ENCODE measurements at places on chromosomes 13 and 19.
A peak's percentile ranks its signal among the peaks of the same experiment; 100 is the strongest.

- DNase-seq, result no peak
Observed at GRCh38 chr13:21361123-21361522, 98.0 kb downstream of the ZDHHC20 start.

GRCh38 chr19:41327576-41328156 is 17.7 kb downstream of the CCDC97 start:
- DNase-seq, result peak; percentile 71

- no peak for DNase-seq
Observed at GRCh38 chr13:105719859-105720258, 815.6 kb downstream of the EFNB2 start.

DNA sequence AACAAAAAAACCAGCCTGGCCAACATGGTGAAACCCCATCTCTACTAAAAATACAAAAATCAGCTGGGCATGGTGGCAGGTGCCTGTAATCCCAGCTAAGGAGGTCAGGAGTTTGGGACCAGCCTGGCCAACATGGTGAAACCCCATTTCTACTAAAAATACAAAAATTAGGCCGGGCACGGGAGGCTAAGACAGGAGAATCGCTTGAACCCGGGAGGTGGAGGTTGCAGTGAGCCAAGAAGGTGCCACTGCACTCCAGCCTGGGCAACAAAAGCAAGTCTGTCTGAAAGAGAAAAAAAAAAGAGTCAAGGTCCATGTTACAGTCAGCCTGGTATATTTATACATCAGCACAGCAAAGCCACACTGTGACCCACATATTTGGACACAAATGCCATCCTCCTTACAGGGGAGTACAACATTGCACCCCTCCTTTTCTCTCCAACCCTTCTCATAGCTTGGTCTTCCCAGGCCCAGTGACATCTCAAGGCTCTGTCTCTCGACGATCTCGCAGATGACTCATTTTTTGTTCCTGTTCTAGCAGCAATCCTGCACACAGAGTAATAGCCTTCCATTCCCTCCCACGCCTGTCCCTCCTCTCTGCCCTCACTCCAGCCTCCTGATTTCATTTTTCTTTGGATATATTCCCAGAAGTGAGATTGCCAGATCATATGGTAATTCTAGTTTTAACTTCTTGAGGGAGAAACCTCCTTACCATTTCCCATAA is 21.0 kb upstream of the DPP9 start:
- DNase-seq, result no peak

- DNase-seq, result no peak
Observed at GRCh38 chr19:5397804-5398692, 57.2 kb upstream of the ZNRF4 start.

- no peak for DNase-seq
Observed at GRCh38 chr13:31111136-31111535, 50.6 kb downstream of the HSPH1 start.

DNA sequence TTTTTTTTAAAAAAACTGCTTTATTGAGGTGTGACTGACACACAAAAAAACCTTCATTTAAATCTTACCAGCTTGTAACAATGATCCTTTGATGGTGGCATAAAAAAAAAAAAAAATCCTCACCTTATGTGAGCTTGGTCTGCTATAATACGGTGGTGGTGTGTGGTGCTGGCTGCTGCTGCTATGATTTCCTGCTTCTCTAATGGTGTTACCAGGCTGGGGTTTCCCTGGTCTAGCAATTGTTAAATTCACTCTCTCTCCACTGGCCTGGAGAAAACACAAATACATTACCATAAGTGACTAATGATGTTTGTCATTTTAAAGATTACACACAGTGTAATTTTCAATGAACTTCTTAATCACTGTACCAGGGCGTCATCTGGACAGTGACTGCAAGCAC is 60.6 kb downstream of the LNX2 start:
- no peak for DNase-seq

- no peak for DNase-seq
Observed at GRCh38 chr13:39811051-39811450, 155.6 kb downstream of the COG6 start.

DNA sequence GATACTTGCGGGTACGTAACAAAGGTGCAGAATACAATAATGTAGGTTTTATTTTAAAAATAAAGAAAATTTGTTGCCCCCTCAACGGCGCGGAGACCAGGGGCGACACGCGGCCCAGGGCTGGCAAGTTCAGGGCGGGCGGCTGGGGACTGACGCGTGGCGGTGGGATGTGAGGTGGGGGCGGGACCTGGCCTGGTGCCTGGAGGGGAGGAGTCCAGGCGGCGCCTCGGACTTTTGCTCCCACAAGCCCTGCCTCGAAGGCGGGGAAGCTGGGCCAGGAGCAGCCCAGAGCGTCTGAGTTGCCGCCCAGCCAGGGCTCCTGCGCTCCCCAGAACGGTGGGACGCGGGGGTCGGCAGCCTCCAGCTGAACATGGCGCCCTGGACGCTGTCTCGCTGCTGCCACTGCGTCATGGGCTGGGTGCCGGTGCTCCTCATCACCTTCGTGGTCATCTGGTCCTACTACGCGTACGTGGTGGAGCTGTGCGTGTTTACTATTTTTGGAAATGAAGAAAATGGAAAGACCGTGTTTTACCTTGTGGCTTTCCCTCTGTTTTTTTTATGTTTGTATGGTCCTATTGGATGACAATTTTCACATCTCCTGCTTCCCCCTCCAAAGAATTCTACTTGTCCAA is 1122.8 kb upstream of the ATXN8OS start:
- no peak for DNase-seq

DNA sequence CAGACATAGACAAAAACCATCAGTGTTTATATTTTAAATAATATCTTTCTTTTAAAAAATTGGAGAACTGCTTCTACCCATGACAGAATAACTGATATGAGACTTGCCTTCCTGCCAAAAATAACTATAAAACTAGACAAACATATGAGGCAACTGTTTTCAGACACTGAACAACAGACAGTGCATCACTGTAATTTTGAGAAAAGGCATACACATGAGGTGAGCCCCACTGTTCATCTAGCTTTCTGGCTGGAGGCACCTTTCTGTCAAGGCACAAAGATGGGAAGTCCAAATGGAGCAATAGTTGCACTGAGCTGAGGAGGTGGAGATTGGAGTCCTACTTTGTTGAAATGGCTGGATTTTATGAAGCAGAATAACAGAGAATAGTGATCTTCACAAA is 71.9 kb upstream of the ZNF507 start:
- DNase-seq, result no peak

DNA sequence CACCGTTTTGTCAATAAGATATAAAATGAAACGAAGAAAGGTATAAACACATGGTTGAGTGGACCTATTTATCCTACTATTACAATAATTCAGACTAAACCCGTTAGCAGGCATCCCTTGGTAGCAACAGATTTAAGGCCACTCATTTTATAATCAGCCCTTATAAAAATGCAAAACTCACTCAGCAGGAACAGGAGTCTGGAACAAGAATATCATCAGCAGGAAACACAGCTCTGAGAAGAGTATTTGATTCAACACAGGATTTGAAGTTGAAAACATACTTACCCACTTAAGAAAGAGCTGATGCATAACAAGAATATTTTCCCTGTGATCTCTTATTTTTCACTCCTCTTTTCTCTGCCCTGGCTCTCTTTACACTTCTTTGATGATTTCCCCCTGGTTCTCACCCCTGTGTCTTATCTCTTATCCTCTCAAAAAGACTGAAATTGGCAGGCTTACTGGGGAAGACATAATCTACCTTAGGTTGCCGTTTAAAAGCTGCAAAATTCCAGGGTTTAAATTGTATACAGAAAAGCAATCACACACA is 1722.7 kb downstream of the SLITRK5 start:
- no peak for DNase-seq

DNA sequence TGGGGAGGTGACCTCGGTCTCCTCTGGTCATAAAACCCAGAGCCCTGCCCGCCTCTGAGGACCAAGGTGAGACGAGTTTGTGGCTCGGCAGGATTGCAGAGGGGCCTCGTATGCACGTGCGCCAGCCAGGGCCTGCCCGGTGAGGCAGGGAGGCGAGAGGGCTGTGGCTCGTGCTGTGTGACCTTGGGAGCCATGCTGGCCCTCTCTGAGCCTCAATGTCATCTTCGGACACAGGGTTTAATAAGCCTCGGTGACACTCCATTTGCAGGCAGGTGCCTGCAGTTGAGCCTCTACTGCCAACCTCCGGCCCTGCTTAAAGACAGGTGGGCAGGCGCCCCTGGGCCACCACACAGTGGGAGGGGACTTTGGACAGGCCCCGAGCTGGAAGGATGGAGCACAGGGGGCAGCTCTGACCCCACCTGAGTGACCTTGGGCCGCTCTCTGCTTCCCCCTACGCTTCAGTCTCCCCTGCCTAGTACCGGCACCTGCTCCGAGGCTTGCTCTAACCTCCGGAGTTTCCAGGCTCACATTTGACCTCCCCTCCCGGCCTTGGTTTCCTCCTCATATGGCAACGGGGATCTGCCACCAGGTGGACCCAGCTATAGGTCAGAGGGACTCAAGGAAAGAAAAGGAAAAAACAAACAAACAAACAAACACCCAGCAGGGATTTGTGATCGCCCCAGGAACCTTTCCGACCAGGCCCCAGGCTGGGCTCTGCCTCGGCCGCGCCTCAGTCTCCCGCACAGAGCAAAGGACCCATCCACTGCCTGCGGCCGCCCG is 3.1 kb downstream of the ZBTB7A start:
- no peak for DNase-seq

GRCh38 chr19:54188215-54188871 is 1.0 kb downstream of the MBOAT7 start:
- peak; percentile 47 for DNase-seq

DNA sequence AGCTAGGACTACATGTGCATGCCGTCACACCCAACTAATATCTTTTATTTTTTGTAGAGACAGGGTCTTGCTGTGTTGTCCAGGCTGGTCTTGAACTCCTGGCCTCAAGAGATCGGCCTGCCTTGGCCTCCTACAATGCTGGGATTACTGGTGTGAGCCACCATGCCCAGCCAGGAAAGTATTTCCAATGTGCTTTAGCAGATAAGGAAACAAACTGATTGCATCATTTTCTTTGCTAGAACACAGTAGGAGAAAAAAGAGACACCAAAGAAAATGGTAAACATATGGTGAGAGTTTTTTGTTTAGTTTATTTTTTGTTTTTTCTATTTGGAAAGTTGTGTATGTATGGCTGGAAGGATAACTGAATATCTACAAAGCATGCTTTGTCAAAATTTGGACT is 46.9 kb upstream of the AKAP11 start:
- DNase-seq, result no peak

- DNase-seq, result no peak
Observed at GRCh38 chr13:107301724-107302374, 733.9 kb upstream of the ARGLU1 start.

GRCh38 chr13:46289260-46289955 is 77.7 kb downstream of the LRRC63 start:
- no peak for DNase-seq

DNA sequence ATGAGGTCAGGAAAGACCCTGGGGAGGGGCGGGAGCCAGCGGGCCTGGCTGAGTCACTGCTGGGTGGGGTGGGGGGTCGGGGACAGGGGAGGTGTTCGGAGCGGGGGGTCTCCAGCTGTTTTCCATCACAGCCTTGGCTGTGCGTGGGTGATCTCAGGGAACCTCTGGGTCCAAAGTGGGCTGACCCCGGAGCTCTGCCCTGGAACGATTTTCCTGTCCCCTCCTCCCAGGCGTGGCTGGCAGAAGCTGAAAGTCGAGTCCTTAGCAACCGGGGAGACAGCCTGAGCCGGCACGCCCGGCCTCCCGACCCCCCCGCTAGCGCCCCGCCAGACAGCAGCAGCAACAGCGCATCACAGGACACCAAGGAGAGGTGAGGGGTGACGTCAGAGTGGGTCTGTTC is 10.6 kb downstream of the TRIP10 start:
- no peak for DNase-seq

DNA sequence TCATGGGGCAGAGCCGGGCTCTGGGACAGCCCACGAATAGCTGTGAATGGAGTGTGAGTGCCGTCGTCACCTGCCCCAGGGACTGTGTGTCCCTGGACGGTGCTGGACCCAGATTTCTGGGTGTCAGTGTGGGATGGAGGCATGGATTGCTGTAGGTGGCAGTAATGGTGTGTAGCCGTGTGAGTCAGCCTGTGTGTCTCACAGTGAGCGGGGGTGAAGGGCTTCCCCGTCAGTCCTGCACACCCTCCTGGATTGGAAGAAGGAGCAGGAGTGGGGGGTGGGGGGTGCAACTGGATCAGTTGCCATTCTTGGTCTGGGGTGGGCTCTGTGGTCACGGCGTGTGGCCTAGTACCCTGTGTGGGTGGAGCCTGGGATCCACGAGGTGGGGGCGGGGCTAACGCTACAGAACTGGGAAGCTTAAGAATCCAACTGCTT is 6.5 kb upstream of the LTBP4 start:
- DNase-seq, result no peak

- no peak for DNase-seq
Observed at GRCh38 chr13:99558570-99559180, 57.4 kb downstream of the TM9SF2 start.

DNA sequence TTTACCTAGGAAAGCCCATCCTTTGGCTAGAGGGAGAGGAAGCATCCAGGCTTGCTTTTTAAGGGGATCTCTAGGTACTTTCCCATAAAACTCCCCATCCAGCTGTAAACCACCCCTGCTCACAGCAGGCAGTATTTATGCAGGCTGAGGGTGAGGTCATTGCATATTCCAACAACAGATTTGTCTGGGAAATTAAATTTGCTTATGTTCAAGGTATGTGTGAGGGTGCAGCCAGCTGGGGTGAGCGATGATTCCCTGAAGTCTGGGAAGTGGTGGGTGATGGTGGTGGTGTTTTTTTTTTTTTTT is 96.3 kb upstream of the C1QTNF9B start:
- DNase-seq, result no peak

GRCh38 chr13:51148952-51149573 is 38.0 kb upstream of the C13orf42 start:
- no peak for DNase-seq

GRCh38 chr19:33134571-33135041 is 2.7 kb downstream of the WDR88 start:
- peak; percentile 33 for DNase-seq
